Ovary (tissue), 10 donors: ENCODE measurements at places on chromosomes 12 and 14.
A peak's percentile ranks its signal among the peaks of the same experiment; 100 is the strongest.

DNA sequence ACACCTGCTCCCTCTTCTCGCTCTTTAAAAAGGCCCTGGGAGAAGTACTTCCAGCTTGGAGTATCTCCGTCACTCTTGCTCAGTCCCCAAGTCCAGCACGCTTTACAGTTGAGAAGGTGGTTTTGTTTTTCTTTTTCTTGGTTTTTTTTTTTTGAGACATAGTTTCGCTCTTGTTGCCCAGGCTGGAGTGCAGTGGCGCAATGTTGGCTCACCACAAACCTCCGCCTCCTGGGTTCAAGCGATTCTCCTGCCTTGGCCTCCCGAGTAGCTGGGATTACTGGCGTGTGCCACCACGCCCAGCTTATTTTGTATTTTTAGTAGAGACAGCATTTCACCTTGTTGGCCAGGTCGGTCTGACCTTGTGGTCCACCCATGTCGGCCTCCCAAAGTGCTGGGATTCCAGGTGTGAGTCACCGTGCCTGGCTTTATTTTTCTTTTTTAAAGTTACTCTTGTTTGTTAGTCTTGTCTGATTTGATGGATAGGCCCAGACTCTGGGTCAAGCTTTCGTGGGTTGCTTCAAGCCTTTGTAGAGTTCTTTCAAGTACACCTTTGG lies 1.9 kb downstream of the TDRD9 start:
- DNase-seq: no peak

- no peak for DNase-seq
Observed at GRCh38 chr14:69370061-69370460, 28.0 kb downstream of the ERH start.

DNA sequence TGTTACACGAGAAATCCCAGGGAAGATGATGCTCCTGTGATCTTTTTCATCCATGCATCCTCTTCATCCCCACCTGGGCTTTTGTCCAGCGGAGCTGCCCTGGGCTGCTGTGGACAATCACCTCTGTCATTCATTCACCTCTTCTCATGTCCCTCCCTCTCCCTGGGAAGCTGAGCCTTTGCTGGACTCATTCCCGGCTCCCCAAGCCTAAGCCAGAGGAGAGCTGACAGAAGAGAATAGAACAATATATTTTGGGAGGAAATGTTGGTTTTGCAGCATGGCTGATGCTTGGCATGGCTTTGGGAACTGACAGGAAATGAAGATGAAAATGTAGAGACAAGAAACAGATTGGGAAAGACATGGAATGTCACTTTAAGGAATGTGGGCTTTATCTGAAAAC lies 177.4 kb downstream of the DICER1 start:
- no peak for DNase-seq

- no peak for DNase-seq
Observed at GRCh38 chr14:58297412-58297761, 968 bp upstream of the ARID4A start.

DNA sequence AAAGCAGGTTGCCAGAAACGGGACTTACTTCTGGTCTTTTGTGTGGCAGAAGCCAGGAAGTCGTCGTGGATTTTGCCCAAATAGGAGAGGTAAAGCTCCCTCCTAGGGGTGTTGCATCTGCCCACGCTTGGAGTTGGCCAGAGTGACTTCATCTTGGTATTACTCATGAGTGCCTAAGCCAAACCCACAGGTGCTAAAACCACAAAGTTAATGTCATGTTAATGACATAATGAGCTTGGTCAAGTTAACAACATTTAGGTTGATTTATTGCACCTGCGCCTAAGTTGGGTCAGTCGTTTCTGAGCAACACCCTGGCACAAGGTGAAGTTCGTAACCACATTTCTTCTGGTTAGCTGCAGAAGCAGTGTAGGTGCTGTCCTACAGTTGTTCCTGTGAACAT lies 225.2 kb downstream of the FUT8 start:
- no peak for DNase-seq

DNA sequence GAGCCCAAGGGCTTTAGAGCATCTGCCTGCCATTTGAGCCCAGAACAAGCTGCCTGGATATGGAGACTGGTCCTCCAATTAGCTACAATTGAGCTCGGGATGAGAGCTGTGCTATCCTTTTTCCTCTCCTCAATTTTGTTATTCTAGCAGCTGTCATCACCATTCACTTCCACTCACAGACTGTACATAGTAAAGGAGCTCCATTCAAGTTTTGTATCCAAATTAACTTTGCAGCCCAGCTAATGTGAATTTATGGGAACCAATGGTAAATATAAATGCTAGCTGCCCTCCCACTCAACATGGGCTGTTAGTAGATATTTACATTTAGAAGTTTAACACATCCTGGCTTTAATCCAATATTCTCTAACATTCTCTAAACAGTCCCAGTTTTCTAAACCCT lies 44.6 kb downstream of the BMP4 start:
- no peak for DNase-seq

DNA sequence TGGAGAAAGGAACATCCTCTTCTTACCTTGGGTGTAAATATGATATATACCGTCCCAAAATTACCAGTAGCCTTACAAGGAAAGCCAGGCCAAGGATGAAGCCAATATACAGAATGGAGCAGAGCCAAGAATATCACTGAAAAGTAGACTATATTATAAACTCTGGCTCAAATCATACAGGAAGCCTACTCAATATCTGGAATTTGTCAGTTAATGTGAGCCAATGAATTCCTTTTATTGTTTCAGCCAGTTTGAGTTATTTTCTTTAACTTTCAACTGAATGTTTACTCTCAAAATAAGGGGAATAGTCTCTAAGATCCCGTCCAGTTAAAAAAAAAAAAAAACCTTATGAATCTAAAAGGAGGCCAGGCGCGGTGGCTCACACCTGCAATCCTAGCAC lies 9.8 kb upstream of the DENND5B start:
- no peak for DNase-seq

DNA sequence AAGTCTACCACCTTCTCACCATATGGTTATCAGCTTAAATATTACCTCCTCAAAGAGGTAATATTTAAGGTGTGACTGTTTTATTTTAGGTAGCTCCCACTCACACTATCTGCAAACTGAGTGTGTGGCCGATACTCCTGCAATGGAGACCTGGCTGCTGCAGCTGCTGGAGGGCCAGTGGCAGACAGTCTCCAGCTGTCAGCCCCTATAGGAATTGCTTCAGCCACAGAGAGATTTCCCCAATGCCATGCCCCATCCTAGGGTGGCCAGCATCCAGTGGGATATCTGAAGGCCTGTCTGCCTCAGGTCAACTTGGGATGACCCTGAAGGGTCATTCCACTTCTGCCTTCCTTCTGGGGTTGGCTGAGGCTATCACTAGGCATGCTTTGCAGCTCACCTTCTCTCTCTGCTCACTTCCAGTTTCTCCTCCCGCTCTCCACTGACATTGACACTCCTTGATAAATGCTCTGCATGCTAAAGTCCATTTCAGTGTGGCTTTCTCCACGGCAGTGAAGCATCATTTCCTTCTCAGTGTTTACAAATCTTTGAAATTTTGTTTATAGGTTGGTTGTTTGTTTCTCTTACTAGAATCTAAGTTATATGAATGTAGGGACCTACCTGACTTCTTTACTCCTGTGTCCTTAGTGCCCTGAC lies 90.2 kb upstream of the USP44 start:
- no peak for DNase-seq

DNA sequence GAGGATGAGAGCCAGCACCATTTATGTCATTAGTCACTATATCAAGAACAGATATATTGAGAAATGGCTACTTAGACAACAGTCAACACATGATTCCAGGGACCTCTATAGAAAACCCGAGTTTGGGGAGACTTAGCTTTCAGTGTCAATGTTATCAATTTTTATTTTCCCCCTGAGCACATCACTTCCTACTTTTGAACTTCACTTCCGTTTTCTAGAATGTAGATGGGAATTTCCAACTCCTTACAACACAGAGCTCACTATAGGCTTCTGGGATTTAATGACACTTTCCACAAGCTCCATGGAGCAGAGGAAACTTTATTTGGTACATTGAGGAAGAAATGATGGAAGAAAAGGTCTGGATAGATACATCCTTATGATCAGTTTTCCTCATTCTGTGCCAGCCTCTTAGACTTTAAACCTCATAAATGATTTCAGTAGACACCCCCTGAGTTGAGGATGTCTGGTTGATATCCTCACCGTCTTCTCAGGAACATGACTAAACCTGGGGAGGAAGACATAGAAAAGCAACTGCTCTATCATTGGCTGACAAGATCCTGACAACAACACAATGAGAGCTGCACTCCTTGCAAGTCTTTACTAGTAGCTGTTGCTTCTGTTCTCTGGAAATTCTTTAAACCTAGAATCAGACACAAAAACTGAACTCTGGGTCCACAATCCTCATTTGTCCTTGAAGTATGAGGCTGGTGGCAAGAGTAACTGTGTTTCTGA lies 449.4 kb upstream of the OR4E1 start:
- no peak for DNase-seq

DNA sequence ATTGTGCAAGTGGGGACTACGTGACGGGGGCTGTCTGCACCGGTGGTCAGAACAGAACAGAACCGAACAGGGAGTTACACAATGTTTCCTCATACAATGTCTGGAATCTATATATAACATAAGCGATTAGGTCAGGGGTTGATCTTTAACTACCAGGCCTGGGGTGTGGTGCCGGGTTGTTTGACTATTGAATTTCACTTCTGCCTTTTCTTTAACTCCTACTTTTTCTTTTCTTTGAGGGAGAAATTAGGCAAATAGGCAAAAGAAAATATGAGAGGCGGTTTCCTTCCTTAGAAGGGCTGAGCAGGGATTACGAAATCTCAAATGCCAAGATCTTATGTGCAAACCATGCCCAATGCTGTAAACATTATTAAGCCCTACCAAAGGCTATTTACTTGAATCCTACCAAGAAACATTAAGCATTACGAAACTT lies 140.3 kb downstream of the SLC38A6 start:
- DNase-seq: no peak

- DNase-seq: no peak
Observed at GRCh38 chr12:74624201-74624600, 86.6 kb downstream of the ATXN7L3B start.

DNA sequence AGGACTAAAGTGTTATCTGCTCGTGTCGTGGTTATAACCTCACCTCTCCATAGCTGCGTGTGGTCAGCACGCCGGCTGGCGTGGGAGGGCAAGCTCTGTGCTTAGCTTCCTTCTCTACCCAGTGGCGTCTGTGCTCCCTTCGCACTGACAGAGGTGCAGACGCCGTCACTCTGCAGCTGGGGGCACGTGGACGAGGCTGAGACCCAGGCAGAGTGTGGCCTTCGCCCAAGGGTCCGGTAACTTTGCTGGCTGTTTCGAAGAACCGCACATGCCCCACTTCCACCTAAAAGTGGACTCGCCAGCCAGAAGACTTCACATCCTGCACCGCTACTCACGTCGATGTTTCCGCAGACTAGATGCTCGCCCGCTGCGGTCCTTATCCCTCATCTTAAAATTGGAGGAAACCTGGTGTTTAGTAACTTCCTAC lies 35.9 kb upstream of the DYNC1H1 start:
- DNase-seq: peak; percentile 58

- no peak for DNase-seq
Observed at GRCh38 chr12:132783917-132784531, 22.4 kb upstream of the ANKLE2 start.

DNA sequence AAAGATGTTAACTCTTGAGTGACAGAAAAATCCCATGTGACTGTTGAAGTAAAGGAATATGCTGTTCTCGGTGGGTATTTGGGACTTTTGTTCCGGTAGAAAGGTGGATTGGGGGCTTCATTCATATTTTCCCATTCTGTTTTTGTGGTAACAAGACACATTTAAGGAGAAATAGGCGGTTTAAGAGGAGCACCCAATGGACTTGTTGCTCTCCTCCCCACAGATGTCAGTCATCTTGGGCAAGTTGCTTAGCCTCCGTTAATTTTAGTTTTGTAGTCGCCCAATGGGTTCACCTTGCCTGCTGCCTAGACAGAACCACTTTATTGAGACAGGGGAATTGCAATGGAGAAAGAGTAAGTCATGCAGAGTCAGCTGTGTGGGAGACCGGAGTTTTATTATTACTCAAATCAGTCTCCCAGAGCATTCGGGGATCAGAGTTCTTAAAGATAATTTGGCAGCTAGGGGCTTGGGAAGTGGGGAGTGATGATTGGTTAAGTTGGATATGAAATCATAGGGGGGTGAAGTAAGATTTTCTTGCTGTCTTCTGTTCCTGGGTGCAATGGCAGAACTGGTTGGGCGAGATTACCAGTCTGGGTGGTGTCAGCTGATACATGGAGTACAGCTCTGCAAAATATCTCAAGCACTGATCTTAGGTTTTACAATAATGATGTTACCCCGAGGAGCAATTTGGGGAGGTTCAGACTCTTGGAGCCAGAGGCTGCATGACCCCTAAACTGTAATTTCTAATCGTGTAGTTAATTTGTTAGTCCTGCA lies 50.3 kb downstream of the SLC38A1 start:
- DNase-seq: no peak

DNA sequence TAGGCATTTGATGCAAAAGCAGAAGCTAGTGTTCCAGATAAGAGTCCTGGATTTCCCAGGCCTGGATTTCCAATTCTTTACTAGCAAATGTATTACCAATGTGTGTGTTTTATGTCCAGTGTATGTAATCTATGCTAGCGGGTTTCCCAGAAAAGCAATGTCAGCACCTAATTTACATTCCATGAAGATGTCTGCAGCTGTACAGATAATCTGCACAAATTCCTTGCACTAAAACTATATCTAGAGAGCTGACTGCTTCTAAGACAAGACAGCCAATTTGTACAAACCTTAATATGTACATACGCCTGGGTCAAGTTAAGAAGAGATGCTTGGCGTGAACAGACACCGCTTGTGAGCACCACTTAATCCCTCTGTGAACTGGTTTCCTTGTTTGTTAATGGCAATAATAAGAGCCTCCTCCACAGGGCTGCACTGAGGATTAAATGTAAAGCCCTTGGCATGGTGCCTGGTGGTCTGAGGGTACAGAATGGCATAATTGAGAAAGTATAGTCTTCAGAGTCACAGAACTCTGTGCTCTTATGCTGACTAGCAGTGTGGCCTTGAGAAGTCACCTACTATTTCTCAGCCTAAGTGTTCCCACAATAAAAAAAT lies 185.6 kb downstream of the EPS8 start:
- DNase-seq: no peak

DNA sequence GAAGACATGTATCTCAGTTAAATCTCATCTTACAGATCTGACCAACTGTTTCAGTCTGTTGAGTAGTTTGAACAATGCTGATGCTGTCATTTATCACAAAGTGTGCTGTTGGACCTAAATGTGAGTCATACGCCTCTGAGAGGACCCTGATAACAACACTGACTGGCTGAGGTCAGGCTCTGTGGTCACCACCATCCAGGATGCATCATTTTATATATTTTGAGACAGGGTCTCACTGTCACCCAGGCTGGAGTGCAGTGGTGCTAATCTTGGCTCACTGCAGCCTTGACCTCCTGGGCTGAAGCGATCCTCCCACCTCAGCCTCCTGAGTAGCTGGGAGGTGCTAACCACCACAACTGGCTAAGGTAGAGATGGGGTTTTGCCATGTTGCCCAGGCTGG lies 181.0 kb upstream of the RGS6 start:
- no peak for DNase-seq
